Peyer's patch (tissue), 4 donors: ENCODE measurements at places on chromosomes 4 and X. TPM values are rescaled to one million over a fixed set of nuclear protein-coding genes. Genes with fewer than 3 reads are reported as not detected.

The PACRGL gene
- total RNA-seq: 27.3 TPM

The TLR1 gene
- total RNA-seq: 2.3 TPM

The ETDA gene
- not detected for total RNA-seq

The SCML2 gene
- 0.35 TPM for total RNA-seq

The MAGEB17 gene
- not detected for total RNA-seq

The UGT2B11 gene
- total RNA-seq: not detected

The PPP1R2C gene
- not detected for total RNA-seq

The TLL1 gene
- 3.7 TPM for total RNA-seq

- no peak for DNase-seq
Measured at GRCh38 chrX:77628294-77629025, 157.6 kb downstream of the ATRX start.

GRCh38 chrX:76202471-76202870 is 29.6 kb downstream of the PBDC1 start:
- no peak for DNase-seq

- no peak for DNase-seq
Measured at GRCh38 chr4:47462799-47463234, 685 bp downstream of the COMMD8 start.

GRCh38 chrX:107304141-107304540 is 97.7 kb downstream of the DNAAF6 start:
- DNase-seq: no peak

DNA sequence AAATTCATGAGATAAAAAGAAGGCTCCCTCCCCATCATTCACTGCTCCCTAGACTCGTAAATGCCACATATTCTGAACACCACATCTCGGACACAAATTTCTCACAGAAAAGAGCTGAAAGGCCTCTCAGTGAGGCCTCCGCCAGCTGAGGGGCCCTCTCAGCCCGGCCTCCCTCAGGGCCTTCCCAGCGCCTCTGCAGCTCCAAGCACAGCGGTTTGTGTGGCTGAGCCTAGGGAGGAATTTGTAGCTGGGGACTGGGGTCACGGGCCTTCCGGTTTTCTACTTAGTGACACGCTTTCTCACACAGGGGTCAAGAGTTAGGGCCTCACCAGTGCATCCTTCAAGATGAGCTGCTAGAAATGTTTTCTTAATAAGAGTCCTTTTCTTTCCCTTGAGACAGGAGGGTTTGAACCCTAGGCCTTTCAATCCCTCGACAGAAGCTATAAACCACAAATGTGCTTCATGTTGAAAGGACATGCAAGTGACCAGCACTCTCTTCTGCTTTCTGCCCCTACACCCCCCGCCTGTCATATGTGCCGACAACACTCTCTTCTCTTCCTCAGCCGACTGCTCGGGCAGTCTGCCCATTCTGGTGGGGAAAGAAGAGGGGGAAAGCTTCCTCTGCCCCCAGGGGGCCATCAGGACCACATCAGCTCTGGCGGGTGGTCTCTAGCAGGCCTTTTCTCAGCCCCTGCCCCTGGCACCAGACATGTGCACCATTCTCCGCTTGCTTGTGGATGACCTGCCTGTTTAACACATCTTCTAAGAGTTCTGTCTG is 104.9 kb downstream of the CHIC2 start:
- no peak for DNase-seq

DNA sequence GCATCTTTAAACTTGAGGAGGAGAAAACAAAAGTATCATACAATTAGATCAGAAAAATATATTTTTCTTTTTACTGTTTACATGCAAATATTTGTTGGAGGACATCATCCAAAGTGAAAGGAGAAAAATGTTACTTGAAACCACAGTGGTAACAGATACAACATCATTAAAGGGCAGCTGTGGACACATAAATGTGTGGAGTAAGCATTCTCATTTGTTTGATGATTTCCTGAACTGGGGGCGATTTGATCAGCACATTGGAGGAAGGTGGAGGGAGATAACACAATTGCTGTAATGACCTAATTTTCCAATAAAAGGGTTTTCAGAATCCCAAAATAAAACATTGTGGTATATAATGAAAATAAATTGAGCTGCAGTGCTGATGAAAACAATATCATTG is 314.5 kb upstream of the HS3ST1 start:
- no peak for DNase-seq

DNA sequence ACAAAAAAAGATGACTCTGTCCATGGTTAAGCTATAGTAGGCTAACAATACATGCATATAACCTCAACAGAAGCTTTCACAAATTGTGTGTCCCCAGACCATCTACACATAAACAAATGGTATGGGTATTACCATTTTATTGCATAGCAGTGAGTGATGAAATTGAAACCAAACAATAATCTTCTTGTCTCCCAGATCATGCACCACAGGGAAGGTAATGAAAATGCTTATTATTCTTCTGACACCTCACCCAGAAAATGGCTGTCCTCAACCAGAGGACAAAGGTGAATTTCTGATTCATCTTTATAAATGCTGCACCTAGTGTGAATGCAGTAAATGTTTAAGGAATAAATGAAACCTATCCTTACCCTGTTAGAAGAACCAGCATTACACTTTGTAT is 8.0 kb downstream of the PRSS12 start:
- no peak for DNase-seq

DNA sequence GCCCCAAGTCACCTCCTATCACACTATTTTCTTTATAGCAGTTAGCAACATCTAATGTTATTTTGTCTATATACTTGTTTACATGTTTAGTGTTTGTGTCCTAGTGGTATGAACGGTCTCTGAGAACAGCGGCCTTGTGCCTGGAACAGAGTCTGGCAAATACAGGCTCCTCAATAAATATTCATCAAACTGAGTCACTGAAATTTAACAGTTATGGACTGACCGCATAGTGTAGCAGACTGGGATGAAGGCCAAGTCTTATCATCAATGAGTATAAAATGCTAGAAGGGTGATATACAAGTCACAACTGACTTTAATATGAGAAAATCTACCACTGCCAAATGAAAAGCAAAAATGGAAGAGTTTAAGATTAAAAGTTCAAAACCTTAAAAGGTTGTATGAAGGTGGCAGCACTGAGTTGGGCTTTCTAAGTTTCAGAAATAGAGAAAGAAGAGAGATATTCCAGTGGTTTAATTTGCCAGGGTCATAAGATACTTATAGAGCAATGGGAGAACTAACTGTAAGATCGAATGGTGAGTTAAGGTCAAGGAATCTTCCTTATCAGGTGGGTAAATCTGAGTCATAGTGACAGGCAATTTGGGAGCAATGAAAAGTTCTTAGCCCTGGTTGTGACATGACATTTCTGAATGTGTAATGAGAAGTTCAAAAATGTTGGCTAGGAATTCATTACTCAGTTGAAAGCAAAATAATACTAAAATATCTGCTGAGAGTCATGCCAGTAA is 34.9 kb downstream of the ELOVL6 start:
- DNase-seq: no peak

GRCh38 chrX:111868726-111869638 is 7.0 kb upstream of the TRPC5OS start:
- no peak for DNase-seq

- no peak for DNase-seq
Measured at GRCh38 chr4:150743564-150744342, 161.8 kb downstream of the MAB21L2 start.

GRCh38 chrX:39019056-39019455 is 217.8 kb downstream of the MID1IP1 start:
- DNase-seq: no peak

- peak; percentile 50 for DNase-seq
Measured at GRCh38 chrX:94058728-94059382, 384.8 kb downstream of the FAM133A start.

GRCh38 chr4:183989461-183989860 is 84.4 kb downstream of the STOX2 start:
- no peak for DNase-seq

GRCh38 chr4:79552311-79552710 is 144.3 kb upstream of the GK2 start:
- DNase-seq: no peak

- DNase-seq: no peak
Measured at GRCh38 chrX:125101971-125102755, 217.5 kb upstream of the TEX13C start.

GRCh38 chrX:82589410-82589809 is 918.7 kb upstream of the POU3F4 start:
- DNase-seq: no peak
